ENCODE measurements at places on chromosomes 5 and 9.

GRCh38 chr5:134258896-134259295 lies 33.0 kb upstream of the PPP2CA start:
- DNase-seq: no peak

GRCh38 chr5:58334035-58334434 lies 125.9 kb downstream of the PLK2 start:
- DNase-seq: no peak

- no peak for DNase-seq
Measured at GRCh38 chr9:116724123-116724522, 37.0 kb downstream of the TRIM32 start.

- no peak for DNase-seq
Measured at GRCh38 chr9:70830618-70831017, 290.8 kb downstream of the TRPM3 start.

DNA sequence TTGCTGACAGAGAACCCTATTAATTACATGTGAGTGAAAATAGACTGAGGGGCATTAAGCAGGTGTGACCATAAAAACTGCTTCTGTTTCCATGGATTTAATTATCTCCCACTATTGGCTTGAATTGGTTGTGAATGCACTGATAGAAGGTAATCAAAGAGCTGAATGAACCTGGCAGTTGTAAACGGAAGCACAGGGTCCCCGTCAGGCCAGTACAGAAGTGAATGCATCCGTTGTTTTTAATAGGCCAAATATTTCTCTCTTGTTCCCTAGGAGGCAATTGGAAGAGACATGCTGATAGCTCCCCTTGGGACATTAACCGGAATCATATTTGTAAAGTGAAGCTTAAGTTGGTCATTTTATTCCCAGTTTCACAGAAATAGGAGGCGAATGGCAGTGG lies 147.0 kb downstream of the CAVIN4 start:
- DNase-seq: no peak

Data from stimulated activated CD4-positive, alpha-beta T cell treated with anti-CD3 and anti-CD28 coated beads, TNF-alpha, amount 100 ng/mL, for 1 hour (primary cell).